T47D (cell line): ENCODE measurements at places on chromosomes 13 and 19.

- no peak for DNase-seq
These were observed 16.2 kb upstream of the AP1M2 start for GRCh38 chr19:10603084-10603872.

DNA sequence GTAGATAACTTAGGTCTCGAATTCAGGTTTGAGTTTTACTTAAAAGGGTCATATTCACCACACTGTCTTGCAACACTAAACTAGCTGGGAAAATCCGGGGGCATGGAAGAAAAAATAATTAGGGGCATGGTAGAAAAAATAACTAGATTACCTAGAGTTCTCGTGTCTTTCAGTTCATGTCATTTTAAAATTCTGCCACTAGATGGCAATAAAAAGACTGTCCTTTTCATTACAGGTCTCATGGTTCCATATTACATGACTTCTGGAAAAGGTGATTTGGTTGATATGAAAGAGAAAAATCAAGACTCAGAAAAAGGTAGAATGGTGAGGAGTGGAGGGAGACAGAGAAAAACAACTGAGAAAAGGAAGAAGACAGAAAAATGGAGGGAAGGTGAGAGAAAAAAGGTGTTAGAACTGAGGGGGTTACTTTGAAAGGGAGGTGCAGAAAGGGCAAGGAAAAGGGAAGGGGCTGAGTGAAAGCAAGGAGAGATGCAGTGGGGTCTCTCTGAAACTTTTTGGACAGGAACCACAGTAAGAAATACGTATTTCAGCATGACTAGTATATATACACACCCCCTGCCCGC, 299.0 kb downstream of the KLF12 start:
- peak; percentile 16 for DNase-seq

GRCh38 chr19:35299523-35300338, 7.8 kb downstream of the MAG start:
- no peak for DNase-seq

DNA sequence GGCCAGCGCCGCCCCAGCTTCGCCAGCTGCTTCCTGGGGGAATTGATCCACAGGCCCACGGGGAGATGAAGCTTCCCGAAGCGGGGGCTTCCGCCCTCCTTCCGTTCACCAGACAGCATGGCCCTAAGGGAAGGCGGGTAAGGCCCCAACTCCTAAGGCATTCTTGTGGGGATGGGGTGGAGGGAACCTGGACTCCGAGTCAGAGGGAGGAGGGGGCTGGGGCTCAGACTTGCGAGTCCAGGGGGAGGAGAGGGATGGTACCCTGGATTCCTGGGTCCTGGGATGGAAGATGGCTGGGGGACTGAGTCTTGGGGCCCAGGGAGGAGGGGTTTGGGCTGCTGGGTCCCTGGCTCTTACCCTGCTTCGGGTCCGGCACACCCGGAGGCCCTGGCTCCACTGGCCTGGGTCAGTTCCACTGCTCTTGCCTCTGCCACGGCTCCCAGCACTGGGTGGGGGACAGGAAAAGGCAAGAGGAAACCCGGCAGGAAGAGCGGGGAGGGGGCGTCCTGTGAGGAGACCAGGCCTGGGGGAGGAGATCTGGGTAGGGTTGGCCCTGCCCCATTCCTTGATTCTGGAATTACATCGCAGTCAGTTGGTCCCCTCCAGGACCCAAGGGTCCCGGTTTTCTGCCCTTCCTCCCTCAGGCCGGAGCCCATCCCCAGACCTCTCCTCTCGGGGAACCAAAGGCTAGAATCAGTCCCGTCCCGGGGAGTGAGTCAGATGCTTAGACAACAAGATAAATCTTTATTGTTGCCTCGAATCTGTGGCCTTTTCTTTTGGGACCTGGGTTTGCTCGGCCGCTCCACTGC, at the start of gene RASIP1:
Gene RASIP1, minus strand, starts transcription at position 447 of the 809 bp plus-strand sequence. Its CDS starts 328 bp downstream, at position 119.
- DNase-seq: no peak

DNA sequence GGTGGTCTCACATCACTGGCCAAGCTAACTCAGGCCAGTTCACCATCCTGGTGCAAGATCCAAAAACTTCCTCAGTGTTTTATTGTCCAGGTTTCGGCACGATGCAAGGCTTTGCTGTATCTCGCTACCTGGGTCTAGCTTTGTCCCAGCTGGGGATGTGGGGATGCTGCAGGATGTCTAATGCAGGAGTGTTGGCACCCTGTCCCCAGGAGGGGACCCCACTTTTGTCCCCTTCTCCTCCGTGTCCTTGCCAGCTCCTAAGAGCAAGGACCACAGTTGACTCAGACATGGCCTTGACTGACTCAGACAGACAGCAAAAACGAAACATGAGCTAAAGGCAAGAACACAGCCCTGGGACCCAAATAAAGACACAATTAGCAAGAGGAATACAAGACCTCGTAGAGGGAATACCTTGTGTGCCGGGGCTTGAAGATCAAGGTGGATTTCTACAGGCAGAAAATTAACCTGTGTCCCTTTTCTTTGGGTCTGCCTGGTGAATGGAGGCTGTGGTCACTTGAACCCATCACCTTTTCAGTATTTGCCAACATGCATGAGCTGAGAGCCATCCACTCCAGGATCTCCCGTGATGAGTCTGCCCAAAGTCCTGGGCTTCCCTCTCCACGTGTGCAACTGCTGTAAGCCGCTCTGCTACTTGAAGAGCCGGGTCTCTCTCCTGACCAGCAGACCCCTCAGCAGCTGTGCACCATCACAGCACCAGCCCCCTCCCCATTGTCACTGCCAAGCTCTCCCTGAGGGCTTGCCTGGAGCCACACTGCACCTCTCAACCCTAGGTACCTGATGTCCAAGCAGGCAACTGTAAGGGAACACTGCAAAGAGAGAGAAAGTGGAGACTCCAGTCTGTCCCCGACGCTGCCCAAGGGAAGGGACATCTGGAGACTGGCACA, 149.5 kb upstream of the ZNF507 start:
- no peak for DNase-seq

DNA sequence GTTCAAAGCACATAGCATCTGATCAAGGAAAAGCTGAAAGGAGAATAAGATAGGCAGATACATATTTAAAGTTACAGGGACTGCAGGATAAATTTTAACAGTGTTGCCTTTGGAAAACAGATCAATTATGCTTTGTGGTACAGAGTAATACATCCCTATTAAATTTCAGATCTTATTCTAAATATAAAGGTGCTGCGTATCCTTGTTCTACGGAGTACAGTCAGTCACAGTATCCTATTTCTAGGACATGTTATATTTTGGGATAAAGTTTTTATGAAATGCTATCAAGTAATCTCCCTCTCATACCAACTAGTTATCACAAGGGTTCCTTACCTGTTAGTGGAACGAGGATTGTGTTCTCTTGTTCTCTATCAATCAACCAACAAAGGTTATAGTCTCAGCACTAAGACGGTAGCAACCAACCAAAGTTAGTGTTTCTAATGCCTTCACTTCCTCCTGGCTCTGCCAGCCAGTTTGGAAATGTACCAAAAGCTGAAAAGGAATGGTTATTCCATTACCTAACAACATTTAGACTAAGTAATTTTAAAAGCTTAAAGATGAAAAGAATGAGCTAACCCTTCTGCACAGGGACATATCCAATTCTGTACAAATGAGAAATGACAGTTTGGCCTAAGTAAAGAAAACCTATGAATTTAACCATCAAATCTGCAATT, 35.2 kb downstream of the TSC22D1 start:
- no peak for DNase-seq

GRCh38 chr13:68078469-68078868, 848.3 kb upstream of the PCDH9 start:
- no peak for DNase-seq

GRCh38 chr19:4305257-4305612, 837 bp downstream of the FSD1 start:
- no peak for DNase-seq

DNA sequence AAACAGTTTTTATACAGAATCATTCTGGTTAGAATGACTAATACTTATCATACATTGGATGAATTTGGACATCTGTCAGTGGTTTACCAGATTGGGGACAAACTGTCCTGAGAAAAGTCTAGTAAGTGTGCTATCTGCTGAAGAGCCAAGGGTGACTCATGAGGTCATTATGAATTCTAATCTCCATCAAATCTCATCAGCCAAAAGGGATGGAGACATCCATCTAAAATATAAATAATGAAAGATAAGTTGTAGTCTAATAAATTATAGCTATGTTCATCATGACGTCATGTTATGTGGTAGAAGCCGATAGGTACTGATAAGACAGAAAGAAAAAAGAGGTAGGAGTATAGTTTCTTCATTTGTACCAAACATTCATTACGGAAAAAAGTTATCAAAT, 804.4 kb downstream of the PCDH9 start:
- no peak for DNase-seq

- DNase-seq: no peak
These were observed 12.7 kb upstream of the WBP4 start for GRCh38 chr13:41048640-41049039.

GRCh38 chr13:95456815-95457214, 95.7 kb upstream of the CLDN10 start:
- DNase-seq: no peak

- no peak for DNase-seq
These were observed 95.7 kb downstream of the SLC10A2 start for GRCh38 chr13:102970542-102970941.

DNA sequence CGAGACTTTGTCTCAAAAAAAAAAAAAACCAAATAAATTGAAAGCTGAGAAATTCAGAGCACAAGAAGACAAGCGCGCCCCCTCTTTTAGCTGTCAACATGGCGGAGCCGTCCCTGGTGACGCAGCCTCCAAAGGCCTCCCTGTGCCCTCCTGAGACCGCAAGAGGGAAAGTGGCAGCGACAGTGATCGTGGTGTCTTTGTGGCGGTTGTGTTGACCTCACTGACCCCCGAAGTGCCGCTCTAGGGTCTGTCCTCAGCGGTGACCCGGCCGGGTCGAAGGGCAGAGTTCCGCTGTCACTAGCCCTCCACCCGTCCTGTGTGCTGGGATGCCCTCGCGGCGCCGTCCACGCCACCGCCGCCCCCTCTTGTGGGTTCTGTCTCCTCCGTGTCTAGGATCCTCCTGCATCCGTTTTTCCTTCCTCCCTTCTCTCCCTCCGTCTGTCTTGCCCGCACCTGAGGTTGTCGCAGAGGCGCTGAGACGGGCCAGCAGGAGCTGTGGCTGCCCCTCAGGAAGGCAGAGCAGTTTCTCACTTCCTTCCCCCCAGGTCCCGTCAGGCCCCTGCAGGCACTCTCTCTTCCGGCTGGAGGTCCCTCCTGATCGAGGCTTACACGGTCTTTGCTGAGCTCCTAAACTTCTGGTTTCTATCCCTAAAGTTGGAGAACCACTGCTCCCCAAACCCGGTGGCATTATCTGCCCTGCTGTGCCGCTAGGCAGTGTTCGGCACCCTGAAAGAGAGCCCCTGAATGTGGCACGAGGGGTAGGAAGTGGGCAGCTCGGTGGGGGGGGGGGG, 7.2 kb downstream of the UHRF1 start:
- no peak for DNase-seq

DNA sequence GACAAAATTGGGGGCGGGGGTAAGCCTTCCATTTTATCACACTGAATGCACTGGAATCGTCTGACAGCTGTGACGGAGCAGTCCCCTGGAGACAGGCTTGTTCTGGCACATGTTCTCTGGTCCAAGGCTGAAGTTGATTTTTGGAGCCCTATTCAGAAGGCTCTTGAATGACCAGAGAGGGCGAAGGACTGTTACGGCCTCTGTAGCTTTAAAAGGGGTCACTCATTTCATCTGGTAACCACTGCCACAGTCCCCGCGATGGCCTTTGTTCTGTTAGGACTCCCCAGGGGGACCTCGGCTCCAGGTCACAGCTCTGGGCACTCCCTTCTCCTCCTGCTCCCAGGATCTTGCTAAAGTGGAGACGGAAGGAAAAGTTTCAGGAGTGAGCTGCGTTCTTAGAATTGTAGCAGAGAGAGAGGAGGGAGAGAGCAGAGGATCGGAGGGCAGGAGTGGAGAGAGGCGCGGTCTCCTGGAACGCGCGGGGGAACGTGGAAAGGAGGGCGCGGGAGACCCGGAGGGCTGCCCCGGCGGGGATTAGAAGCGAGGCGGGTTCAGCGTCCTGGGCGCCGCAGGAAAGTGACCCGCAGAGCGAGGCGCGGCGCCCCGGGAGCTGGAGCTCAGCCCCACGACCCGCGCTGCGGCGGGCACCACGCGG, 134.3 kb upstream of the MYO16 start:
- DNase-seq: peak; percentile 5

GRCh38 chr13:105016266-105016665, 1519.2 kb downstream of the EFNB2 start:
- no peak for DNase-seq

DNA sequence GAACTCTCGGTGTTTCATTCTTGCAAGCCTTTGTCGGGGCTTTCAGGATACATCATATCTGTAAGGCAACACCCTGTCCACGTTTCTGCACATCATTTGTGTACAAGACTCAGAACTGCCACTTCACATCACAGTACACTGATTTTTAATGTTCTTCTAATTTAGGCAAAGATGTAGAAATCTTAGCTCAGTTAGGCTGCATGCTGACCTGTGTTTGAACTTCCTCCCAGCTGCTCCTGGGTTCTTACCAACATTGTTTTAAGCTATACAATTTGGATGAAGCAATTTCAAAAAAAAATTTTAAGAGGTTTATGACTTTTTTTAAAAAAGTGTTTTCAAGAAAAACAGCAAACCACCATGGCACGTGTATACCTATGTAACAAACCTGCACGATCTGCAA, 1047.9 kb upstream of the SLC10A2 start:
- no peak for DNase-seq

DNA sequence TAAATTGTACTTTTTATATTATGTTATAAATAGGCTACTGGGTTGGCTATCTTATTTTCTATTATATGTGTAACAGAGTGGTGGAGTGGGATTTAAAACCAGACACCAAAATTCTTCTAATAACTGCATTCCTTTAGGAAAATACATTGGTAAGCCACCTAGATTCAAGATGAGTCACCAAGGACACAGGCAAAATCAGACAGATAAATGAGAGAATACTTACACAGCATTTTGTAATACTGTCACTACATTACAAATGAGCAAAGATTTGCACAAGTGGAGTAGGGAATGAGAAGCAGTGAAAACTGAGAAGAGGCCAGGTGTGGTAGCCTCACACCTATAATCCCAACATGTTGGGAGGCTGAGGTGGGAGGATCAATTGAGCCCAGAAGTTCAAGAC, 6.2 kb upstream of the SPART start:
- no peak for DNase-seq

DNA sequence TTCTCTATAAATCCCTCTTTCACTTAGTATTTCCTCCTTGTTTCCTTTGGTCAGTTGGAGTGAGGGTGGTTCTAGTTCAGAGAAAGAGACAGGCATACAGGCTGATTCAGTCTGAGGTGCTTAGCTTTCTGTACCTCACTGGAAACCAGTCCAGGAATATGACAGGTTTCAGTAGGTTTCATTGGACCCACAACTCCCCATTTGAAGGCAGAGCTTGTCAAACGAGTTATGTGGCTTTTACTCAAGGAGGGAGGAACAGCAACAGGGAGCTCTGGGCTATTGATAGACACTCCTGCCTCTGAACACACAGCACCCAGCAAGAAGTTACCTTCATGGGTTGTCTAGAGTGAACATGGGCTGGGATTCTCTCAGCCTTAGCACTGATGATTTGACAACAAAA, 14.5 kb downstream of the ACTN4 start:
- peak; percentile 96 for DNase-seq

DNA sequence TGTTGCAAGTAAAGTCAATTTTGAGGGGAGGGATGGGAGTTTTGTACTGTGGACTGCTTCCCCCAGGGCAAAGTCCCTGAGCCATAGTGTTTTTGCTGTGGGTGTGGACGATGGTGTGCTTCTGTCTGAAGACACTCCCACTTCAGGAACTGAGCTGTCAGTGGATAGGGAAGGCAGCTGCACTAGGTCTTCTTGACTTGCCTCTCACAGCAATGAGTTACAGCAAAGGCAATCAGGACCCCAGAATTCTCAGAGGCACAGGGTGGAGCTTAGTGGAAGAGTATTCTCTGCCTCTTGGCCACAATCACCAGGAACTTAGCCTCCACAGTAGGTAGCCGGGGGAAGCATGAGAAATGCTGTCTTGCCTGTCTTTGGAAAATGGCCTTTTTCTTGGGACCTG, 1416.6 kb upstream of the MIR17HG start:
- no peak for DNase-seq
